ENCODE measurements at places on chromosomes 12 and 14.

DNA sequence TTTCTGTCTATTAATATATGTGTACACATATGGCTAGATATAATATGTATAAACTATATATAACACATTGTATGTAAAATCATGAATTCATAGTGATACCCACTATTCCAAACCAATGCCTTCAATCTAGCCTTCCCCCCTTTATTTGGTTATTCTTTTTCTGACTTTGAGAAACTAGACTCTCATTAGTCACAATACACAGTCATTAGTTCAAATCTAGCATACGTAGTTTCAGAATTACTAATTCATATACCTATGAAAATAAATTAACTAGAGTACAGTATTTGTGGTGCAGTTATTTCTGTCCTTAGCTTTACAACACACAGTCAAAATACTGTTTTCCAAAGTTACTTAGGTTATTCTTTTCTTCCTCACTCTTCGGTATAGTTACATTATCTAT is 268.2 kb downstream of the DPF3 start:
- DNase-seq: no peak

- no peak for DNase-seq
These were observed 211.5 kb downstream of the PRKD1 start for GRCh38 chr14:29716150-29716549.

DNA sequence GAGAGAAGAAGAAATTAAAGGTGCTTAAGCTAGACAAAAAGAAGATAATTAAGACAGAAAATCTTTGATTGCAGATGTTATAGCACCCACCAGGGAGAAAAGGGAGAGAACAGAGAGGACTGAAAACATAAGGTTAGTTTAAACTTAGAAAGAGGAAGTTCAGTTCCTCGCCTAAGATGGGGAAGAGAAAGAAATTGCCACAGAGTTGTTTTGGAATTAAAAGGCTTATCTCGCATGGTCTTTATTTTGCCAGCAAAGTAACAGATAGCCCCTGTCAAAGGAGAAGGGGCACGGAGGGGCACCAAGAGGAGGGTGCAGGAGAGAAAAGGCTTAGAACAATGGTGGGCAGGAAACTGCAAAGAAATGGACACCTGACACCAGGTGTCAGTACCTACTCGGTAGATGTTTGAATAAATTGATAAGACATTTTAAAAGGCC is 17.8 kb upstream of the OXA1L start:
- no peak for DNase-seq

DNA sequence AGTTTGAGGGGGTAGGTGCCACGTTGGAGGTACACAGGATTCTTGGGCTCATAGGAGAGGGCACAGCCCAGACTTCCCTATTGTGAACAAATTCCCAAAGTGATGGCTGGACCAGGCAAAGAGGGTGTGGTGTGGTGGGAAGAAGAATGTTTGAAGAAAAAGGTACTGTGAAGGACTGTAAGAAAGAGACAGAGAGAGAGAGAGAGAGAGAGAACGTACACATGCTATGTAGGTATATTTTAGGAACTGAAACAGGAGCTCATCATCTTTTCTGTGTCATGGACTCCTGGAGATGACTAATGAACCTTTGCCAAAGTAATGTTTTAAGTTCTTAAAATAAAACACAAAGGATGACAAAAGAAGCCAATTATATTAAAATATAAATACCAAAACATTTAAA is 24.5 kb downstream of the SLC17A8 start:
- no peak for DNase-seq

- DNase-seq: no peak
These were observed 34.3 kb downstream of the DHRS2 start for GRCh38 chr14:23670481-23670880.

Measured in left lobe of liver (tissue), 2 donors.